Activated CD4-positive, alpha-beta T cell treated with anti-CD3 and anti-CD28 coated beads for 36 hours (primary cell): ENCODE measurements at places on chromosomes 1 and 21.

DNA sequence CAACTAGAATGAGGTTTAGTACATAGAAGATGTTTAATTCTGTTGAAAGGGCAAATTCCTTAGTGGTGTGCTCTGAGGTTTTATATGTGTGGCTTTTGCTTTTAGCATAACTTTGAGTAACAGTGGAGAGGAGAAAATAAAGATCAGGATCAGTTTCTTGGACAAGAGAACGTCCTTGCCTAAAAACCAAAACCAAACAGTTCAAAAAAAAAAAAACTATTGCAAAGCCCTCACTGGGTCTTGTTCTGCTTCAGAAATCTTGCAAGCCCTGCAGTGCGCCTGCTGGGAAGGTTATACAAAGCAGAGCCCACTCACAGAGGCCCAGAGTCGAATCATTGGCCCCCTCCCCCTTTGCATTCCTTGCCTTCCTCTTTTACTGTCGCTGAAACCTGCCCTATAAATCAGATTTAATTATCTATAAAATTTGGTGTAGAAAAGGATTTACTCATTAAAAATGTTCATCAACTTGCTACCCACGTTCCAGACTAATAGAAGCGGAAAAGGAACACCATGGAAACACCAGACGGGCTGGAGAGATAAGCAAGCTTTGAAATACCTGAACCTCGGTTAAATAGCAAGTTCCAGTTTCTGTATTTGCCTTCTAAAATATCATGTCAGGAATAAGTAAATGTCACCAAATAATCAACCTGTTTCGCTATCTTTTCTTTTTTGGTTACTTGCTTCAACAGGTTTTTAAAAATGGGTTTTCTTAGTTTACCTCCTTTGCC, 201.6 kb upstream of the PTBP2 start:
- no peak for DNase-seq

GRCh38 chr21:23217597-23217996, 2219.4 kb downstream of the NCAM2 start:
- no peak for DNase-seq

DNA sequence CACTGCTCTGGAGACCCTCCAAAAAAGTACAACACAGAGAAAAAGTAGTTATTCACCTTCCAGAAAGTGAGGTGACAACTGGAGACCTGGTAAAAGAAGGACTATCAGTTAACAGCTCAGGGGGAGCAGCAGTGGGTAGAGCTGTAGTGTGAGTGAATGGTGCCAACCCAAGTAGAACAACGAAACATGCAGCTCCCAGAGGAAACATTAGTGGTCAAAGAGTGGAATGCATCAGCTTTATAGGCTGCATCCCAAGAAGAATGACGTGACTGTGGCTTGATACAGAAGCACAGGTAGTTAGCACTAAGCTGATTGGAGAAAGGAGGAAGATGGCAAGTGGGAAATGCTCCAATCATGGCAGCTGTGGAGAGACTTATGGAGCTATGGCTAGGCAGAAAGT, 275.7 kb upstream of the CAMK1G start:
- no peak for DNase-seq

GRCh38 chr1:158362482-158362881, 8.8 kb downstream of the CD1E start:
- no peak for DNase-seq

DNA sequence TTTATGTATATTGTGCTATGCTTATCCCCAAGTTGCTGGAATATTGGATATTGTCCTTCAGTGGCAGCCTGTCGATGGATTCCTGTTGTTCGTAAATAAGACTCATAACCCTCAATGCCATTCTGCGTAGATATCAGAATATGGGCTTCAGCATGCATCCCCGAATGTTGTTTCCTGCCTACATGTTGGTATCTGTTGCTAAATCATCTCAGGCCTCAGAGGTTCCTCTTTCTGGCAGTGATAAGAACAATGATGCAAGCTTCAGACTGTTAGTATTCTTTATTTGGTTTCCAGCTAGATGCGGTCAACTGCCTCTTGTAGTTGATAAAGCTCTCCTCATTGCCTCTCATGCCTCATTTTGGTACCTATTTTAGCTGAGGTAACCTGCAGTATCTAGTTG, 2082.6 kb downstream of the MRPL39 start:
- DNase-seq = no peak

- no peak for DNase-seq
These were observed 13.4 kb downstream of the KCNA10 start for GRCh38 chr1:110505596-110505995.

- DNase-seq = no peak
These were observed 65.2 kb downstream of the CNST start for GRCh38 chr1:246631426-246631825.
